ENCODE measurements at places on chromosomes 12 and 14.

- DNase-seq = no peak
These were observed 79.5 kb downstream of the SINHCAF start for GRCh38 chr12:31246470-31246850.

- DNase-seq = no peak
These were observed 95.9 kb downstream of the SLC35F4 start for GRCh38 chr14:57769863-57770523.

GRCh38 chr12:10363914-10364814 is 25.7 kb downstream of the KLRK1 start:
- peak; percentile 1 for DNase-seq

DNA sequence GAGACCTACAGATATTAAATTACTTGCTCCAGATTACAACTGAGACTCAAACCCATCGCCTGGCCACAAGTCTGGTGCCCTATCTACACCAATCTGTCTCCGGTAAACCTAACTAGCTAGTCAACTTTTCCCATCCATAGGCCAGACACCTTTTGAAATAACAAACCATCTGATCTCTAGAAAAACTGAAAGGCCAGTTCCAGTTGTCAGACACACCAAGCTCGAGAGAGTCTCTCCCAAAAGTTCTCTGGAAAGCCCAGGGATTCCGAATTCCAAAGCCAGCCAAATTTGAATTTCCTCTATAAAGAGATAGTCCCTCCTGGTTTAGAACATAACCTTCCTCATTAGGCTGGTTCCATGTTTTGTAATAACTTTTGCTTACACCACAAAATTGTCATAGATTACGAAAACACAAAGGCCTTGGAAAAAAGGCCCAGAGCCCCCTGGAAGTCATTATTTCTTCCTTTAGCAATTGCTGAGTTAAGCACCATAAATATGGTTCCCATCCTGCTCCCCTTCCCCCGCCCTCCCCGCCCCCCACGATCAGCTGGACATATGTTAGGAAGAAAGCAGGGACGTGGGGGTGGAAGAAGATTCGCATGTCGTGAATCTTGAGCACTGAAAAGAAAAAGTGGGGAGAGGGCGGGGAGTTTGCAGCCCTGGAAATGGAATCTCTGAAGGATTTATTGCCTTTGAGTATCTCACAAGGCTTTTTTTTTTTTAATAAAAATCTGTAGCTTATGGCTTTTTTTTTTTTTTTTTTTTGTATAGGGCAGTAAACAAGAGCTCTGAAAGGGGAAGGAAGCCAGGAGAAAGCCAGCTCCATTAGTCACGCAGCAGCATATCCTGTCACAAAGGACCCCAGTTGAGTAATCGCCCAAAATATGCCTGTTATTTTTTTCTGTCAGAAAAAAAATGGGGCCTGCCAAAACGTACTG is 110.4 kb downstream of the ZFP36L1 start:
- peak; percentile 98 for DNase-seq

GRCh38 chr12:7395950-7396349 is 48.0 kb downstream of the CD163L1 start:
- DNase-seq = no peak

DNA sequence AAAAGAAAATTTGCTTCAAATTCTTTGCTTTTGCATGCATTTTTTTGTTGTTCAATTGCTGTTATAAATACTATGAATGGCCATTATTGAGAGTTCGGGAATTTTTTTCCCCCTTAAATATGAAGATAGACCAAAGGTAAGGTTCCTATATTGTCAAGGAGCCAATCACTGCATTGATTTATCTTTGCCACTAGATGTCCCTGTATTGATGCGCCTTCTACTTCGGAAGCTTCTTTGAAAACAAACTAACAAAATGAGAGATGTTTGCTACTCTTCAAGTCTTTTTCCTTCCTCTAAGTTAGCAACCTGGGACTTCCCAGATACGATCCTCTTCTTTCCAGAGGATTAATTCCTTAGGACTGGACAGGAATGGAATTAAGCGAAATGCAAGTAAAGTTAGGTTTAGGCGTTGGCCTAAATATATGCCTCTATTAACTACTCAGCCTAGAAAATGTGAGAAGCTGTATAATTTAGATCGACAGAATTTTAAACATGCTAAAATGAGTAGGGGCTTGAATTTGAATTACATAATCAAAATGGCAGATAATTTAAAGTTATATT is 318.1 kb downstream of the AEBP2 start:
- DNase-seq = peak; percentile 80

GRCh38 chr14:35167496-35167895 is 45.1 kb downstream of the PRORP start:
- DNase-seq = no peak

DNA sequence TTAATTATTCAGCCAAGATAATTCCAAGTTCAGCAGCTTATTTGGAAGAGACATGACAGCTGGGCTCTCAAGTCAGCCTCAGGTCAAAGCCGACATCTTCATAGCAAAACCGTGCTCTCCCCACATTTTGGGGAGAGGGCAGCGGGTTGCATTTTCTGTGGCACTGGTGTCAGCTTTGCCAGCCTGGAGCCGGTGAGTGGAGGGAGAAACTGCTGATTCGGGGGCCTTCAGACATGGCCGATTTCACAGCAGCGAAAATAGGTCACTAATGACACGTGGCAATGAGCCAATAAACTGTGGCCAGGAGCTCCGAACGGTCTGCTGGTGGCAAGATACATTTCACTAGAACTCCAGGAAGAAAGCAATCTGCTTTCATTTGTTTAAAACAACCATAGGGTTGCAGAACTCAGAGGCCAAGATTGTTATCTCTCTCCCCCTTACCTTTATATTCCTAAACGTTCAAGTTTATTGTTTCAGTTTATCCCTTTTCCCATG is 173.2 kb downstream of the CAND1 start:
- no peak for DNase-seq

DNA sequence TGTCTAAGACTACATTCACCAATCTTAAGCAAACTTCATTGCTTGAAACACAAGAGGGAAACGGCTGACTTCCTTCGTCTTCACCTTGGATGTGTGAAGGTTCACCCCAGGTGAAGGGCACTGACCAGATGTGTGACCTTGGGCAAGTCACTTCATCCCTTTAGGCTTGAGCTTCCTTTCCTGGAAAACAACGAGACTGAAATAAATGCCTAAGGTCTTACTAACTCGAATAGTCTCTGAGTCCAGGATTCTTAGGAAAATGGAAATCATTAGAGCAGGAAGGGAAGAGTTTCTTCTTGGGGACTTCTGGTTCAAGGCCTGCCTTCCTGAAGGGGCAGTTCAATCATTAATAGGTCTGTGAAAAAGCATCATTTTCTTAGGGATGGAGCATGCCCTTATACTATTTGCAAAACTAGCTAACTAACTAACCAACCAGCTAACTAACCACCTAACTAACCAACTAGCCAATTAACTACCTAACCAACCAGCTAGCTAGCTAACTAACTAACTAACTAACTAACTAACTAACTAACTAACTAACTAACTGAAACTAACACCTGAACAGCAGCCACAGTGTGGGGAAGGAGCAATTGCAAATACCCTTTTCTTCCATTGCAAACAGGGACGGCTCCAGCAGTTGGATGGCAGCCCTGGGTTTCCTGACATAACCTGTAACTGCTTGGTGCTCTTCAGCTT is 31.5 kb upstream of the EMP1 start:
- DNase-seq = no peak

GRCh38 chr12:5691943-5692342 is 253.1 kb downstream of the ANO2 start:
- DNase-seq = no peak

DNA sequence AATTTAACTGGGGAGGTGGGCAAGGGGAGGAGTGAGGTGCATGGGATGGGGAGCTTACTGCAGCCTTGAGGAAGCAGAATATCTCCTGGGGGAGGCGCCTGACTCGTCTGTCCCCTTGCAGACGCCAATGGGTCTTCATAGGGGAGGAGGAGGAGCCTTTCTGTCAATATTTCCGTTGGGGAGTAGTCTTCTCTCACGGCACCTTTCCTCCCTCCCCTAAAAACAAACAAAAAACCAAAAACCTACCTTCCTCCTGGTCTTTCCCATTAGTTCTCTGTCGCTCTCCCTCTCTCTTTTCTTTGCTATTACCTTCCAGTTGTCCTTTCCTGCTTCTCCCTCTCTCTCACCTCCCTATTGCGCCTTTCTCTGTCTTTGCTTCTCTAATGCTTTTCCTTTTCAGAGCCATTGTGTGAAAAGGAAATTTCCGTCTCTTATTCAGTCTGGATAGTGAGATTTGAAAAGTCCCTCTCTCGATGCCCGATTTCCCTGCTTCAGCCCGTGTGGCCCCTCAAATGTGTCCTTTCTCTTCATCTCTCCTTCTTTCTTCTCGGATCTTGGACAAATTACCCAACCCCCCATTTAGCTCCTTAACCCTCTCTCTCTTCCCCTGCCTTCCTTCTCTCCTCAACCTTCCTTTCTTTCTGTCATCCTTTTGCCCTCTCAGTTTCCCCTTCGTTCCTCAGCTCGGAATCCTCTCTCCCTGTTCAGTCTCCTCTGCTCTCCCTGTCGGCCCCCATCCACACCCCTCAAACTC is 5.9 kb downstream of the GPR84 start:
- DNase-seq = no peak

DNA sequence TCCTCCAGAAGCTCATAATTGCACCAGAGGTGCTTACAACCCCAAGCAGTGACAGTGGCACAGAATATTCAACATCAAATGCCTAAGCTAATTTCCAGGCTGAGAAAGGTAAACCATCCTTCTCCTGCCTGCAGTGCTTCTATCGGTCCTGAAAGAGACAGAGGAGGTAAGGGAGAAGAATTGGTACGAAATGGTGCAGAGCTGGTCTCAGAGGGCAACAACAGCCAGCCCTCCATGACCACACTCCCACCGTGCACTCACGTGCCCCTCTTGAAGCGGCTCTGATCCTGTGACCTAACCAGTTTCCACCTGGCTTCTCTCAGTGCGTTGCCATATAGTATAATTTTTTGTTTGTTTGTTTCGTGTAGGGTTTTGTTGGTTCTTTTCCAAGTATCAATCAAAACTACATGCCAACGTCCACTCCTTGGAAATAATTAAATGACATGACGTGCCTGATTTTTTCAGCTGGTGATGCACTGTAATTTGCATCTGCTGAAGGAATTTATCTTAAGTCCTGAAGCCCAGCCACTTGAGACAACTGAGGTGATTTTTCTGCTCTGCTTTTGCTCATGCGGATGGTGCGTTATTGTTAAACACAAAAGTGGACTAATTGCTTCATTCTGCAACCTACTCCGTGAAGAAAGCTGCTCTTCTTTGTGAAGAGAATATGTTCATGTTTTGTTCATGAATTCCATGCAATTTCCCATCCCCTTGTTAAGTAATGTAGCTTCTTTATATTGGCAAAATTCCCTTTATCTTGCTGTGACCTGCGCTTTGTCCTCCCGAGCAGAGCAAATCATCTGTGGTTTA is 1.3 kb upstream of the ATP2A2 start:
- DNase-seq = no peak
